HT1080 (cell line): ENCODE measurements at places on chromosomes 2 and 18. TPM values are rescaled to one million over a fixed set of nuclear protein-coding genes. Genes with fewer than 3 reads are reported as not detected.

NTSR2 gene
- not detected in 2 replicates for total RNA-seq

UCN gene
- total RNA-seq, result 9.3 and 12.6 TPM in 2 replicates

STK17B gene
- 21.5 and 22.1 TPM in 2 replicates for total RNA-seq

SIX3 gene
- total RNA-seq, result not detected in 2 replicates

ANKRD30BL gene
- not detected in 2 replicates for total RNA-seq

VWA3B gene
- total RNA-seq, result not detected in 2 replicates

SAG gene
- total RNA-seq, result not detected in 2 replicates

VAMP8 gene
- 2.6 and 5.1 TPM in 2 replicates for total RNA-seq

SMAD7 gene
- total RNA-seq, result 17.8 and 19.6 TPM in 2 replicates

GRCh38 chr2:211367711-211368110 lies 811.3 kb downstream of the CPS1 start:
- DNase-seq, result peak; percentile 62

GRCh38 chr18:51188024-51188701 lies 9.3 kb downstream of the MEX3C start:
- DNase-seq, result no peak

- DNase-seq, result no peak
Measured at GRCh38 chr18:52577795-52578194, 237.8 kb downstream of the DCC start.

DNA sequence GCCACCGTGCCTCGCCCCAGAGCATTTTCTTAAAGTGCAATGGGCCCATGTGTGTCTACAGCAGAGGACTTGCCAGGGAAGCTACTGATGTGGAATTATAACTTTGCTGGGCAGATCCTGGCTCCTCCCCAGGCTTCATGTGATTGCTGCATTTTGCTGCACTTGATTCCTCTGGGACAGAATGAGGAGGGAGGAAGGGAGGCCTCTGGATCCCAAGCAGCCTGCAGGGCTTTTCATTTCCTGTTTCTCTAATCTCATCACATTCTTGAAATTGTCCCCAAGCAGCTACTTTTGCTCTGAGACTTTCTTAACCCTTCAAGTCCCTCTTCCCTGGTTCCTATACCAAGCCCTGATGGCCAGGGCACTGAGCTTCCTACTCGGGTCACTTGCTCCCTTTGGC lies 134.4 kb upstream of the SEC11C start:
- peak; percentile 58 for DNase-seq

GRCh38 chr2:171490577-171490976 lies 31.7 kb upstream of the CYBRD1 start:
- no peak for DNase-seq

DNA sequence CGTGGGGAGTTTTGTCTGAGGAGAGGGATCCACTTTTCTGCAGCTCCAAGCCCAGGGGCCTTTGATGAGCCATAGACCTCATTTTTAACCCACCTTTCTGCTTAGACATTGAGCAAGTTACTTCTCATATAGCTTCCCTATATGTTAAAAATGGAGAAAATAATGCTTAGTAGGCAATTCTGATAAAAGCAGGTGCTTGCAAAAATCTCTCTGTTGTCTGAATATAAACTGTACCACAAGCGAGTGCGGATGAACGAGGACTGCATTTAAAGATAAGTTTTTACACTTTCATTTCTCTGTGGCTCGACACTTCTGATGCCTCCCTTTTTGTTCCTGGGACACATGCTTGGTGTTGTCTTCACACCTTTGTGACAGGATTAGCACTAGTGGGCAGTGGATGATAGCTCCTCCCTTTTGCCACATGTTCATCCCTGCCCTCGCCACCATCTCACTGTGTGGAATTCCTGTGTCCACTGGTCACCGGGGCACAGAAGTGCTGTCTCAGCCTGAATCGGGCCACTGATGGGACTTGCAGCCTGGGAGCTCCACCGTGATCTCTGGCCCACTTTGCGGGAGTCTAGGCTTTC lies 1.6 kb downstream of the TYMS start:
- no peak for DNase-seq

DNA sequence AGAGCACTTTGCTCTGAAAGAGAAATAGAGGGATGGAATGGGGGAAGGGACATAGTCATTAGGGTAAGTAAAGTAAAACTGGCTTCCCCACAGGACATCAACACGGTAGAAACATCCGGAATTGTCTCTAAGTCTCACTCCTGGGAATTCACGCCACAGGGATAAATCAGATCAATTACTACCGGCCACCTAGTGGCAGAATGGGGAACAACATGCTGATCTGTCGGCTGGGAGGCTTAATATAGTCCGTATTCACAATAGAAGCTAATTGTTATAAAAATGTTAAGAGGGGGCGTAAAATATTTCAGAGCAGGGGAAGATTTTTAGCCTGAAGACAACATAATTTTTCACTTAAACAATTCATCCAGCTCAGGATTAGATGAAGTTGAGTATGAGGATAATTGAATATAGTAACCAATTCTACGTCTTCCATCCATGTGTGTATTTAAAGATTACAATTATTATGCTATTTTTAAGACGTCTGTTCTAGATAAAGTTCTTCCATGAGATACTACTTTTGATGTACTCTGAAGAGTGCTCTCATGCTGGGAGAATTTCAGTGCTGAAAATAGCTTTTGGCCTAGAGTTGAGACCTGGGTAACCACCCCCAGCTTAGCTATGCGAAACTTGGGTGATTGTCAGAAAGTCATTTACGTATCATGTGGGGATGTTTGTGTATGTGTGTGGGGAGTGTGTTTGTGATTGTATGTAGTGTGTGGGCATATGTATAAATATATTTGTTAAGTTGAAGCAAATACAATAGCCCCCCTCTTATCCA lies 65.7 kb downstream of the LRRTM1 start:
- peak; percentile 17 for DNase-seq

GRCh38 chr18:59002974-59003594 lies 136.6 kb upstream of the SEC11C start:
- DNase-seq, result no peak

GRCh38 chr2:111155610-111156009 lies 34.9 kb downstream of the BCL2L11 start:
- peak; percentile 14 for DNase-seq

DNA sequence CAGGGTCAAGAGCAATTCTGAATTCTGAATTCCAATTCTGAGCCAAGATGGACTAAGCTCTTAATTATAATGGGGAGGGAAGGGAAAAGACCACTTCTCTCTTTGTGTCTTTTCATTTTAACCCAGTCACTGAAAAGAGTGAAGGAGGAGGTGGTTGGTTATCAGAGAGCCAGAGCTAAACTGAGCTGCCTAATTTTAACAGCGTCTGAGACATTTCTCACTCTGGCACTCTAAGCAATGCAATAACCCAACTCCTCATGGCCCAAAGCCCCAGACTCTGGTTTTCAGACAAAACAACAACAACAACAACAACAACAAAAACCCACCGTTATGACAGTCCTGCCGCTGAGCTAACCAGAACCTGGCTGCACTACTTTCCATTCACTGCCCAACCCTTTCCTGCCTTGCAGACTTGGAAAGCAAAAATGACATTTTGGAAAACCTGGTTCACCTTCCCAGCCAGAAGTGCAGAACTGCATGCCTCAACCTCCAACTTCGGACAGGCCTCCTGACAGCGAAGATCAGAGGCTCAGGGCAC lies 1.0 kb downstream of the CHST10 start:
- no peak for DNase-seq

GRCh38 chr18:8536231-8536630 lies 73.0 kb upstream of the RAB12 start:
- DNase-seq, result peak; percentile 32

GRCh38 chr2:100981011-100981410 lies 21.1 kb upstream of the RPL31 start:
- no peak for DNase-seq

DNA sequence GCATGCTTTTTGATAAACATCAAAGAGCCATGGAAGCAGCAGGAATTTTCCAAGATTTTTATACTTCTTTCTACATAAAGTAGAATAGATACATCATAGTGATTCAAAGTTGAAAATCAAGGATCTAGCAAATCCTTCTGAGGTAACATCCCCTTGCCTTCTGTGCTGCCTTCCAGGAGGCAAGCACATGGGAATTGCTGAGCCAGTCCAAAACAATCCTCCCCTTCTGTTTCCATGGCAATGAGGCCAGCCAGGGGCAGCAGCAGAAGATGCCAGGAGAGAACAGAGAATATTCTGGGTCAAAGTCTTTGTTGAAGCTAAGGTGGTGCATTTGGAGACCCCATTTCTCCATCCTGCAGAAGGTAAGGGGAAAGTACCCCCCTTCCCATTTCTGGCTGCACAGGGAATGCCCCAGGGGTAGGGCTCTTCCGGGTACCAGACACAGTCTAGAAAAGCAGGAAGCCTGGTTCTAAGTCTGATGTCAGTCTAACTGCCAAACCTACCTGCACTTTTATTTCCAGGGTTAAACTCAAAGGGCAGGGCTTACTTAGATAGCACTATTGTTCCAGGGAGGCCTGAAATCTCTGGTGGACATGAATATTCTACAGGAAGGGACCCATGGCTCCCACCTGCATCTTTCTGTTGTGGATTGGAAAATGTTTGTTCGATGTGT lies 22.1 kb downstream of the CENPA start:
- peak; percentile 21 for DNase-seq

GRCh38 chr2:96353032-96353561 lies 17.5 kb downstream of the NCAPH start:
- DNase-seq, result no peak

- DNase-seq, result no peak
Measured at GRCh38 chr2:43218155-43218701, 8.2 kb downstream of the ZFP36L2 start.

GRCh38 chr2:69104261-69104660 lies 91.3 kb downstream of the ANTXR1 start:
- no peak for DNase-seq

- DNase-seq, result no peak
Measured at GRCh38 chr2:120710256-120710655, 25.4 kb upstream of the GLI2 start.

DNA sequence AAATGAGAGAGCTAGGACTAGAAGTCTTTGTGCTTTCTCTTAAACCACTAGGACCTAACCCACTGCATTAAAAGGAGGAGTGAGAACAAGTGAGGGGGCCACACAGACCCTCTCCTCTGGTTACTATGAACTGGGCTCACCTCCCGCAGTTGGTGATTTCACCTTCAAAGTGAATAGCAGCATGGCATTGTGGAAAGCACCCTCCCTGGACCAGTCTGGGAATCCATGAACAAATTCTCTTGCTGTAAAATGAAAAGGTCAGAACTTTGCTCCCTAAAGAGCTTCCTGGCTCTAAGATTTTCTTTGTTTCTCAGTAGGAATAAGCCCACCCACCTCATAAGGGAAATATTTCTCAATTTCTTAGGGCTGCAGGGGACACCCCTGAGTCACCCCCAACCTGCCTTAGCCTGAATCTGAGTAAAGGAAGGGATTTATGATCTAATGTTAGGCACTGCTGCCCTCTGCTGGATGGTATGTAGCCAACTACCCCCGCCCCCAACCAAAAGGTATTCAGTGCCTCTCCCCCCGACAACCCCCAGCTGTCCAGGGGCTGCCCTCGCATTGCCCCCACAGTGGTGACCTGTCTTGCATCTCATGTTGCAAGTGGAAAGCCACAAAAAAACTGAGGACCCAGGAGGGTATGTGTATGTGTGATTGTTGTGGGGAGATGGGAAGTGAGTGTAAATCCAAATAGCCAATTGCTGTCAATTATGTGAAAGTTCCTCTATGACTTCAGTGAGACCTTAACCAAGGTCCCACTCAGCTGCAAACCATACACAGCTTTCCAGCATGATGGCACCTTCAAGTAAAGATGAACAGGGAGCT lies 230.9 kb upstream of the SLC14A2 start:
- peak; percentile 56 for DNase-seq

DNA sequence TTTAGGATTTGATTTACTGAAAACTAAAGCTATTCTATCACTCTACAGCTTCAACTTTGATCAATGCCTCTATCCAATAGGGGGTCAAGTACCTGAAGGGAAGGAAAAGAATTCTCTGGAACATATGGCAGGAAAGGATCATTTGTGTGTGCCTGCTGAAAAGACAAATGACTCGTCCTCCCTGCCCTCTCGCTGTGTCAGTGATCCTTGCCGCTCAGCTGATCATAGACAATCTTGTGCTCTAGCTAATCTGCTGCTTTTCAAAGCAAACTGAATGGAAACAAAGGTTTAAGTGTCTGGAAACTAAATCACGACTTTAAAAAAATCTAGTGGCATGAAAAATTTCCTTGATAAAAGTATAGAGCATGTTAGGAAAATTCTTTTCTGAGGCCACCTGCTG lies 75.6 kb upstream of the CPO start:
- DNase-seq, result no peak

DNA sequence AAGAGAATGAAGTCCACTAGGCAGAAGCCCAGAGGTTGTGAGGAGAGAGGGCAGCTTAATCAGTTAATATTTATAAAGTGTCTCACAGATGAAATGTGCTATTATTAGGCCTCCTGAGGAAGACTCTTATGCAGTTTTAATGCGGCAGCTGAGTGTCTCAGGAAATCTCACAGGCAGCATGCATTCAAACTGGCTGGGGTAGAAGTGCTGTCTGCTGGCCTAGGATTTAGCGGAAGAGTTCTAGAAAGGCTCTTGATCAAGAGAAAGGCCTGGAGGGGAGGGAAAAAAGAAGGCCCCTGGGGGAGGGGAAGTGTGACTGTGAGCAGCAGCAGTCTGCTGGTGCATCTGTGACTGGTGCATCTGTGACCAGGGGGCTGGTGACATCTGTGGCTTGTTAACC lies 133.0 kb downstream of the FSHR start:
- DNase-seq, result no peak

DNA sequence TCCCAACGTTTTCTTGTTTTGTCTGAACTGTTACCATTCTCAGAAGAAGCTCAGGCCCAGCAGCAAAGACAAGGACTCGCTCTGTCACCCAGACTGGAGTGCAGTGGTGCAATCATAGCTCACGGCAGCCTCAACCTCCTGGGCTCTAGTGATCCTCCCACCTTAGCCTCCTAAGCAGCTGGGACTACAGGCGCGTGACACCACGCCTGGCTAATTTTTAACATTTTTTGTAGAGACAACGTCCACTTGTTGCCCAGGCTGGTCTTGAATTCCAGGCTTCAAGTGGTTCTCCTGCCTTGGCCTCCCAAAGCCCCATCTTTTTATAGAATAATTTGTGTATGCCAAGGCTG lies 2.0 kb upstream of the SMYD5 start:
- no peak for DNase-seq

GRCh38 chr2:71697106-71698004 lies 244.0 kb downstream of the DYSF start:
- DNase-seq, result no peak

DNA sequence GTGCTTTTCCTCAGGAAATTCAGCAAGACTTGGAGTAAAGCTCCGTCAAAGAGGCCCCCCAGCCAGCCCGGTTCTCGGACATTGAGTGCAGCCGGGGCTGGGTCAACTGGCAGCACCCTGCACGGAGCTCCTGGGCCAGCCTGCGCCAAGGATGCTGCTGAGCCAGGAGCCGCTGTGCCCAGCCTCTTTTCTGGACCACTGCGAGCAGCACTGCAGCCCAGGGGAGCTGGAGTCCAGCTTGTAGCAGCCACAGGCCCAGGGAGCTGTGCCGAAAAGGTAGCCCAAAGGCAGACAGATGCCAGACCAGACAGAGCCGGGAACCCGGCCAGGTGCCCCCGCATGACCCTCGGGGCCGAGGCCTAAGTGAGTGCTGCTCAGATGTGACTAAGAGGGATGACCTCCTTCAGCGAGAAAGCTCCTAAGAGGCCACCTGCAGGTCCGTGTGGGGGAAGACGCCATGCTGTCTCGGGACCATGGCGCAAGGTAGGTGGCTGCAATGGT lies 7.3 kb downstream of the CLHC1 start:
- DNase-seq, result no peak
